EH (cell line): ENCODE measurements at places on chromosomes 7 and 10.
A peak's percentile ranks its signal among the peaks of the same experiment; 100 is the strongest.

DNA sequence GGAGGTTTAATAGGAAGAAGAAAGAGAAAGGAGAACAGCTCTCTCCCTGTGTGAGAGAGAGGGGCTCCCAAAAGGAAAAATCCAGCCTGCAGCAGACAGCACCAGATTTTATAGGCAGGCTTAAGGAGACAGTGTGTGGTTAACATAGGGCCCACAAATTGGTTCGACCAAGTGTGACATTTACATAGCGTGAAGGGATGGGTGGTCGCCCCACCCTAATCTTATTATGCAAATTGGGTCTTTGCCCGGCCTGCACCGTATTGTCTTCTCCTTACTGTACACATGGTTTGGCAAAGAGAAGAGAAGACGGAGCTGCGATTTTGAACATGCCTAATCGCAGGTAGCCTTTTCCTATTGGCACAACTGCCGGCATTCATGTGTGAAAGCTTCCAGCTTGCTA lies 756.3 kb downstream of the NXPH1 start:
- DNase-seq, result no peak

GRCh38 chr10:49254556-49255318 lies 44.2 kb upstream of the C10orf71 start:
- no peak for DNase-seq

GRCh38 chr10:43318976-43319960 lies 52.2 kb upstream of the FXYD4 start:
- DNase-seq, result no peak

GRCh38 chr10:8051851-8052257 lies 2.6 kb upstream of the GATA3 start:
- no peak for DNase-seq

- DNase-seq, result peak; percentile 76
Observed at GRCh38 chr7:101614939-101615302, 14.2 kb downstream of the MYL10 start.

DNA sequence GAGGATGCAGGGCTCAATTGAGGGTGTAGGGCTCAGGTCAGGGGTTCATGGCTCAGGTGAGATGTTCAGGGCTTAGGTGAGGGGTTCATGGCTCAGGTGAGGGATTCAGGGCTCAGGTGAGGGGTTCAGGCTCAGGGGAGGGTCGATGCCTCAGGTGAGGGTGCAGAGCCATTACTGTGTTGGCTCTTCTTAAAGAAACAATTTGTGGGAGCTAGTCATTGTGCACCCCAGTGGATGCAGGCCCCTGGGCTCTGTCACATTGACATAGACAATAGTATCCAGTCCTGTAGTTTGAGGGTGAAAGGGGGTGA lies 86.7 kb downstream of the ADCY1 start:
- DNase-seq, result no peak

DNA sequence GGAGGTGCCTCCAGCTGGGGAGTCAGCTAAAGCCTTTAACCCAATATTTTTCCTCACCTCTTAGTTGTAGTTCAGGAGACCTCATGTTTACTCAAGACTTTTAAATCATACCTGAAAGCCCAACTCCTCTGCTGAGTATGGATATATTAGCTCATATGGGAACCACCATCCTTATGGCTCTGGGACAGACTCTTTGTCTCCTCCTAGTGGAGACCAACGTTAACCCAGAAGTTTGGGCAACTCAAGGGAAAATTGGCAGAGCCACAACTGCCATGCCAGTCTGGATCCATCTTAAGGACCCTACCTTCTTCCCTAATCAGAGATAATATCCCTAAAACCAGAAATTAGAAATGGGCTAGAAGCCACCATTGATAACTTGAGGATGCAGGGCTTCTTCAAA lies 80.8 kb downstream of the TMEM106B start:
- DNase-seq, result peak; percentile 13

- DNase-seq, result no peak
Observed at GRCh38 chr10:132738454-132739224, 47.3 kb downstream of the NKX6-2 start.

DNA sequence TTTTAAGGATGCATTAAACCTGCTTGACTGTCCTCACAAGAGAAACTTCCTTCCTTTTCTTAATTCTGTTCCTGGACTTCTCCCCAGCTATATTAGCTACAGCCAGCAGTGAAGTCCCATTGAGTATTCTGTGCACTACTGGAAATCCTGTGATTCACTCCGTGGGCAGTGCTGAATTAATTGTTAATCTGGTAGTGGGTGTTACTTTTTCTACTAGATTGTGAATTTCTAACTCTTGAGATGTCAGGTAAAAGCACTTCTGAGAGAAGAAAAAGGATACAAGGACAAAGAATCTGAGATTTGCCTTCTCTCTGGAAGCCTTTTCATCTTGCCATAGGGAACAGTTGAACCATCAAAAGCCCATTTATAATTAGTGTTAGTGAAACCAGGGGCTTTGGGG lies 33.9 kb downstream of the CYCS start:
- DNase-seq, result no peak

GRCh38 chr7:6071406-6071805 lies 40.2 kb downstream of the ANKRD61 start:
- DNase-seq, result no peak

DNA sequence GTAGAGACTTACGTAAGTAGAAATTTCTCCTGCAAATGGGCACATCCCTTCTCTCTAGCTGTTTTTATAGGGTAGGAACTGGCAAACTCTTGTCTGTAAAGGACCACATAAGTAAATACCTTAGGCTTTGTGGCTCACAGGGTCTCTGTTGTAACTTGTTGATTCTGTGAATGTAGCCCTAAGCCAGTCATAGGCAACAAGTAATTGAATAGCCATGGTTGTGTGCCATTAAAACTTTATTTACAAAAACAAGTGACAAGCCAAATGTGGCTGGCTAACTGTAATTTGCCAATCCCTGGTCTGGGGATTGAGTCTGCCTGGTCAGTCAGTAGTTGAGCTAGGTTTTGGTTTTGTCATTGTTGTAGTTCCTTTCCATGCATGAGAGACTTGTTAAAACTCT lies 5.3 kb upstream of the KLF6 start:
- DNase-seq, result no peak

GRCh38 chr7:74452748-74453321 lies 871 bp upstream of the GTF2IRD1 start:
- peak; percentile 53 for DNase-seq

DNA sequence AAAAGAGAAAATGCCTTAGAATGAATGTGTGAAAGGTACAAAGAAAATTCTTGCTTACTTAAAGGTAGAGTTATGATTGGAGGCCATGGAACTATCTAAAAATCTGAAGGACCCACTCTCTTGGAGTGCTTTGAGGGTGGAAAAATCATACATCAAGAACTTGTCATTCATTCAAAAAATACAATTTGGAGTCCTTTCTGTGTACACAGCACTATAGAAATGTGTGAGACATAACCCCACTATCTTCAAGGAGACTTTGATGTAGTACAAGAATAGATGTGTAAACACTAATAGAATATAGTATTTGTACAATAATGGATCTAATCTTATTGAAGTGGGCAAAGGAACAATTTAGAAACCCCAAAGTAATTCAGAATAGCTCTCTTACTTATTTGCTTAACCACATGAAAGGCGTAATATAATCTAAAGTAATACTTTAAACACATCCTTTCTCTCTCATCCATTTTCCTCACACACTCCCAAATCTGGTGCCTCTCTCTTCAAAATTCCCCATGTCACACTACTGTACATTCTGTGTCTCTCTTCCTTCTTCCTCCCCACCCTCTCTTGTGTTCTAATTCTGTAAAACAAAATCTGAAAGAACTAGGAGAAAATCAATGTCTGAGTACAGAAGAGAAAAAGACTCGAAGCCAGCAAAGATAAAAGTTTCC lies 166.7 kb downstream of the DNAJB9 start:
- no peak for DNase-seq

DNA sequence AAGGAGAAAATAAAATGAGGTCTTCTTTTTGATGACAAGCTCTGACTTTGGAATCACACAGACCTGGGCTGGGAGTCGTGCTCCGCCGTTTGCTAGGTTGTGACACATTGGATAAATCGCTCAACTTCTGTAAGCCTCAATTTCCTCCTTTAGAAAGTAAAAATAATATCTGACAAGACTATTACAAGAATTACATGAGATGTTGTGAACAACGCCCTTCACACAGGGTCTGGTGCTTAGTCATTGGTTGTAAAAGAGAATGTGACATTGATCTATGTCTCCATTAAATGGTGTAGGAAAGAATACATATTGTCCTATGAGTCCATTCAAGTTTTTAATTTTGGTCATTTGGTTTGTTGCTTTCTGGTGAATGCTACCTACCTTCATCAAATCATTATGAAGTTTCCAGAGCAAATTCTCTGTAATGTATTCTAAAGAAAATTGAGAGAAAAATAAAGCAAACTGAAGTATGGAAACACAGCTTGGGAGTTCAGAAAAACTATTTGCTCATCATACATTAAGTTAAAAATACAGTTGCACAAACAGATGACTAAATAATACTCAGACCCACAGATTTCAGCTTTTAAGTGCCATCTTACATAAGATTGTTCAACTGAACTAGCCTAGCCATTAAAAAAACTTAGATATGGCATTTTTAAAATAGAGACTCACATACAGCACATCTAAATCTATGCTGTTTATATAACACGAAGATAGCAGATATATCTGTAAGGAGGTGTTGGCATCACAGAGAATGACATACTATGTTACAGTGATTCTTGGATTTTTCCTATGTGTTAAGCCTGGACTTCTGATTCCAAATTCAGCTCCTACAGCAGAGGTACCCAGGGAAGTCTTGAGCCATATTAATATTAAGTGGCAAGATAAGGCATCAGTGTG lies 12.3 kb upstream of the ADRB1 start:
- DNase-seq, result no peak

DNA sequence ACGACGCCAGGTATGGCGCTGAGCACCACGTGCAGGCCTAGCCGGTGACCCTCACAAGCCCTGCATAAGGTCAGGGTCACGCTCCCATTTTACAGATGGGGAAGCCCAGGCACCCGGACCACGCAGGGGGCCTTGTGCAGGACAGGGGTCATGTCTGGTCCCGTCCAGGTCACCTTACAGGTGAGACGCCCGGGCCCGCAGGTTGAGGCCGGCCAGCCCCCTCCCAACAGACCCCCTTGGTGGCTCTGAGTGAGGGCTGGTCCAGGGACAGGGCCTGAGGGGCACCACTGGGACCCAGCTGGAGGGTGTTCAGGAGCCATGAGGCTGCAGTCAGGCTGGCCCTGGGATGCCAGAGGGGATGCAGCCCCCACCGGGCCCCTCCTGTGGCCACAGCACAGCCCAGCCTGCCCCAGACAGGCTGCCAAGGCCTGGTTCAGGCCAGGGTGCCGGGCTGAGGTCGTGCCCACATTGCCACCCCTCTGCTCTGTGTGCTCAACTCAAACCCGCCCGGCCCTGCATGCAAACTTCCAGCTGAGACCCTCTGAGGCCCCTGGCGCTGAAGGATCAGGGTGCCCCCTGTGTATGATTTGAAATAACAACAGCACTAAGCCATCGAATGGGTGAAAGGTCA lies 69.0 kb downstream of the PWWP2B start:
- no peak for DNase-seq

GRCh38 chr7:80661729-80662128 lies 23.3 kb downstream of the CD36 start:
- no peak for DNase-seq

DNA sequence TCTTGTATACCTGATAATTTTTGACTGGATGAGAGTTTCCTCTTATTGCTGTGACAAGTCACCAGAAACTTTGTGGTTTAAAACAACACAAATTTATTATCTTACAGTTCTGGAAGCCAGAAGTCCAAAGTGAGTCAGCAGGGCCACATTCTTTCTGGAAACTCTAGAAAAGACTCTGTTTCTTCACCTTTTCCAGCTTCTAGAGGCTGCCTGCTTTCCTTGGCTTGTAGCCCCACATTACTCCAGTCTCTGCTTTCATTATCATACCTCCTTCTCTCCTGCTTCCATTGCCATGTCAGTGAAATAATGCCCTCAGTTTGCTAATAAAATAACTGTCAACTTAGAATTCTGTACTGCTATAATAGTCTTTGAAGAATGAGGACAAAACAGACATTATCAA lies 65.3 kb downstream of the VCL start:
- DNase-seq, result peak; percentile 70

- DNase-seq, result no peak
Observed at GRCh38 chr10:88745633-88746032, 14.2 kb upstream of the LIPN start.

DNA sequence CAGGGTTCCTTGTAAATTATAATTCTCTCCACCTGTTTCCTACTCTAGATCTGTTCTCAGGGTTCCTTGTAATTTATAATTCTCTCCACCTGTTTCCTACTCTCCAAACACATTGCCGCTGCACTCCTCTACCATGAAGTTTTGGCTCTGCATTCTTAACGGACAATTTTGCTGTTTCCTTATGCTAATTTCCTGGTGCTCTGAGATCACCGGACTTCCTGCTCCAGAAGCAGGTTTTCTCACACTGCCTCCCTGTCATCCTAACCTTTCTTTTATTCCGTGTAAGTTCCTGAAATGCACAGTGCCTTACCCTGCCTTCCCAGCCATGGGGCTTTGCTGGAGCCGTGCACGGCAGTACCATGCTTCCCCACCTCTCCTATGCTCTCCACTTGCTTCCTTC lies 256.8 kb downstream of the PLXNA4 start:
- no peak for DNase-seq

- peak; percentile 85 for DNase-seq
Observed at GRCh38 chr10:104581884-104582601, 59.0 kb upstream of the SORCS3 start.

DNA sequence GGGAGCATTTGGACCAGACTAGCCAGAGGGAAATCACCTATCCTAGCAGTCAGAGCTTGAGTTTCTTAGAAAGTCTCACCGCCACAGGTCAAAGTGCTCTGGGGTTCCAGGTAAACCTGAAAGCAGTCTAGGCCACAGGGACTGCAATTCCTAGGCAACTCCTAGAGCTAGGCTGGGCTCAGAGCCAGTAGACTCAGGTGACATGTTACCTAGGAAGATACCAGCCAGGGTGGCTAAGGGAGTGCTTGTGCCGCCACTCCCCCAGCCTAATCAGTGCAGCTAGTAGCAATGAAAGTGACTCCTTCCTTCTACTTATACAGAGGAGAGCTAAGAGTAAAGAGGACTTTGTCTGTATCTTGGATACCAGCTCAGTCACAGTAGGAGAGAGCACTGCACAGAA lies 348.7 kb upstream of the HPS1 start:
- no peak for DNase-seq

- DNase-seq, result no peak
Observed at GRCh38 chr7:73881352-73882046, 20.5 kb downstream of the TMEM270 start.

DNA sequence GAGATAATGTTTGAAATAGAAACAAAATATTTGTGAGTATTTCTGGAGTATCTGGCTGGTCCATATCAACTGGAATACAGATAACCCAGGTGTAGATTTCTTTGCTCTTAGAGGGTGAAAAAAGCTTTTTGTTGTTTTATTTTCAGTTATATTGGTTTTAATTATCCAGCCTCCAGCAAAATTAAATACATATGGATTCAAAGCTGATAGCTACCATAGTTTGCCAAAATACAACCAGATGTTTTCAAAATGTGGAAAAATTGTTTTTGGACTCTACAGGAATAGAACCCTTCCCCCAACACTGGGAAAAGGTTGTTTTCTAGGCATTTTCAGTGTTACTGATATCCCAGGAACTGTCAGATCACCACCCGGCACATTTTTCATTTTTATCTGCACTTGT lies 30.1 kb downstream of the LRRC17 start:
- no peak for DNase-seq
